ENCODE measurements at places on chromosomes 16 and 17. TPM values are rescaled to one million over a fixed set of nuclear protein-coding genes. Genes with fewer than 3 reads are reported as not detected.

CCDC154 gene
- 0.94 TPM for total RNA-seq

CMTM2 gene
- total RNA-seq: 1.3 TPM

CAMTA2 gene
- 38.9 TPM for total RNA-seq

MYL11 gene
- total RNA-seq: 0.59 TPM

PRR15L gene
- total RNA-seq: not detected

ADAM11 gene
- 1.00 TPM for total RNA-seq

TBC1D3K gene
- total RNA-seq: not detected

NECAB2 gene
- total RNA-seq: 2.5 TPM

OTOP2 gene
- not detected for total RNA-seq

RRAD gene
- total RNA-seq: 245 TPM

ARHGDIG gene
- 2.8 TPM for total RNA-seq

CEP20 gene
- total RNA-seq: 28.1 TPM

CCL4 gene
- total RNA-seq: 0.81 TPM

DNA sequence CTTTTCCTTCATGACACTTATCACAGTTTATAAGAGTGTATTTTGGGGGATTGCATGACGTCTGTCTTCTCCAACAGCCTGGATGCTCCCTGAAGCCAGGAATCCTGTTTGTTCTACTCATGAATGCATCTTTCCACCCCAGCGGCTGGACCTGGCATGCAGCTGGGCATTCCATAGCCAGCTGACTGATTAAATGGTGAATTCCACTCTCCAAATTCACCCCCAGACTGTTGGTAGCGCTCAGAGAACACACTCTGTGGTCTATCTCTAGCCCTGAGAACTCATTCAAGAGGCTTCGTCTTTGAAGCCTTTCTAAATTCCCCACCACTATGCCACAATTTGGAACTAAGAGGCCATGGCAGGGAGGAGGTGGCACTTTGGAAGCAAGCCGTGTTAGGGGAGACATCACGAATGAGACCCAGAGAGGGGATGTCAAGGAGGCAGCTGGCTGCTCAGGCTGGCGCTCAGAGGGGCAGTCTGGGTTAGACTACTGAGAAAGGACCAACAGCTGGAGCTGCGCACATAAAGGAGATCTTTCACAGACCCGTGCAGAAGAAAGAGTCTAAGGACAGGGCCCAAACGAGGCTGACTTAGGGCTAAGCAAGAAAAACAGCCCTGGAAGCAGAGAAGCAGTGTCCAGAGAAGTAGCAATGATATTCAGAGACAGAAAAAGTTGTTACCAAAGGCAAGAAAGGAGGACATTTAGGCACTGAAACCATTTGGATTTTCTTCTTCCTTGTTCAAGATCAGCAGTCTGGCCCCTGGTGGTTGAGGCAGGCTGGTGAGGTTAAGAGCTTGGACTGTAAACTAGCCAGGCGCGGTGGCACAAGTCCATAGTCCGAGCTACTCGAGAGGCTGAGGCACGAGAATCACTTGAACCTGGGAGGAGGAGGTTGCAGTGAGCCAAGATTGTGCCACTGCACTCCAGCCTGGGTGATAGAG is 42.4 kb upstream of the ZNF629 start:
- DNase-seq: no peak

GRCh38 chr16:75058806-75059205 is 57.8 kb downstream of the LDHD start:
- no peak for DNase-seq

DNA sequence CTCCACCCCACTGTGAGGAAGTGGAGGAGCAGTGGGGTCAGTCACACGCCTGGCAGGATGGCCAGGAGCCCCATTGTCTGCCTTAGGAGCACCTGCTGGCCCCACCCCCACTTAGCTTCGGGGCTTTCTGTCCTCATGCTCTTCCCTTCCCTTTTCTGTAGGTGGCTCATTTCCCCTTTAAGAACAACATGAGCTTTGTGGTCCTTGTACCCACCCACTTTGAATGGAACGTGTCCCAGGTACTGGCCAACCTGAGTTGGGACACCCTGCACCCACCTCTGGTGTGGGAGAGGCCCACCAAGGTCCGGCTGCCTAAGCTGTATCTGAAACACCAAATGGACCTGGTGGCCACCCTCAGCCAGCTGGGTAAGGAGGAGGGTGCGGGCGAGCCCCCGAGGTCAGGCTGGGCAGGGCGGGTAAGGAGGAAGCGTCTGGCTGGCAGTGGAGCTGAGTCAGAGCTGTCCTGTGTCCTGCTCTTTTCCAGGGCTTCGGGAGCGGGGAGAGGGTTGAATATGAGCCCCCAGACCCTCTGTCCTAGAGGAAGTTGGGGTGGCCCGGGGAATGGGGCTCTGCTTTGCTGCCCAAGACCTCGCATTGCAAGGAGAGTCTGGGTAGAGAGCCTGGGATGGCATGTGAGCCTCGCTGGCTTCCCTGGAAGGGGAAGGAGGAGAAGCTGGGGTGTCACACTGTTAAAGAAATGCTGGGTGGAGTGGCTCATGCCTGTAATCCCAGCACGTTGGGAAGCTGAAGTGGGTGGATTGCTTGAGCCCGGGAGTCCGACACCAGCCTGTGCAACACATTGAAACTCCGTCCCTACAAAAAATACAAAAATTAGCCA is 9.2 kb upstream of the SERPINF1 start:
- no peak for DNase-seq

GRCh38 chr17:56481659-56482058 is 111.8 kb upstream of the NOG start:
- DNase-seq: no peak

DNA sequence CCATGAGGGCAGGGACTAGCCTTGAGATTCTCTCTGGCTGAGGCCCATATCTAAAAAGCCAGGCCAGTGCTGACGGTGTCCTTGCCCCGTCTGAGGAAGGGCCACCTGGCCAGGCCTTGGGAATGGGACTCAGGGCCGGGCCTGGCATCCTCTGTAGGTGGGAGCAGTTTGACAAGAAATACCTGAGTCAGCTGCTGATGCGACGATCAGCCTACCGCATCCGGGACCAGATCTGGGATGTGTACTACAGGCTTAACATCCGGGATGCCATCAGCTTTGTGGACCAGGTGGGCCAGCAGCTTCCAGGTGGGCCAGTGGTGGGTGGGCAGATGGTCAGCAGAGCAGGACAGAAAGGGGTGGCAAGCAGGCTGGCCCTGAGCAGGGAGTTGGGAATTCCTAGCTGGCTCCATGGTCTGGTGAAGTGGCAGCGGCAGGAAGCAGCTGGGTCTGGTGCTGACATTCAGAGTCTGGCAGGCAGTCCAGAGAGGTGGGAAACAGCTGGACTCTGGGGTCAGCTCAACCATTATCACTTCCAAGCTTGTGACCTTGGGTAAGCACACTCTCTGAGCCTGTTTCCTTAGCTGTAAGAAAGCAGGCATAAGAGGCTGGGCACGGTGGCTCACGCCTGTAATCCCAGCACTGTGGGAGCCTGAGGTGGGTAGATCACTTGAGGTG is 9.5 kb downstream of the SLC9A5 start:
- DNase-seq: no peak

DNA sequence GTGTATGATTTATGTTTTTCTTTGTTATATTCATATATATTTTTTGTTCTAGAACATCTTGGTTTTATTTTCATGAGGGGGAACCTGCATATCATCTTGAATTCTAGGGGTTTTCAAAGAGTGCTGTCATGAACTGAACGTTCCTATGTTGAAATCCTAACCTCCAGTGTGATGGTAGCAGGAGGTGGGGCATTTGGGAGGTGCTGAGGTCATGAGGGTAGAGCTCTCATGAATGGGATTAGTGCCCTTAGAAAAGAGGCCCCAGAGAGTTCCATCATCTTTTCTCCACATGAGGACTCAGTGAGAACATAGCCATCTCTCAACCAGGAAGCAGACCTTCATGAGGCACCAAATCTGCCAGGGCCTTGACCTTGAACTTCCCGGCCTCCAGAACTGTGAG is 34.6 kb upstream of the CCDC182 start:
- no peak for DNase-seq

DNA sequence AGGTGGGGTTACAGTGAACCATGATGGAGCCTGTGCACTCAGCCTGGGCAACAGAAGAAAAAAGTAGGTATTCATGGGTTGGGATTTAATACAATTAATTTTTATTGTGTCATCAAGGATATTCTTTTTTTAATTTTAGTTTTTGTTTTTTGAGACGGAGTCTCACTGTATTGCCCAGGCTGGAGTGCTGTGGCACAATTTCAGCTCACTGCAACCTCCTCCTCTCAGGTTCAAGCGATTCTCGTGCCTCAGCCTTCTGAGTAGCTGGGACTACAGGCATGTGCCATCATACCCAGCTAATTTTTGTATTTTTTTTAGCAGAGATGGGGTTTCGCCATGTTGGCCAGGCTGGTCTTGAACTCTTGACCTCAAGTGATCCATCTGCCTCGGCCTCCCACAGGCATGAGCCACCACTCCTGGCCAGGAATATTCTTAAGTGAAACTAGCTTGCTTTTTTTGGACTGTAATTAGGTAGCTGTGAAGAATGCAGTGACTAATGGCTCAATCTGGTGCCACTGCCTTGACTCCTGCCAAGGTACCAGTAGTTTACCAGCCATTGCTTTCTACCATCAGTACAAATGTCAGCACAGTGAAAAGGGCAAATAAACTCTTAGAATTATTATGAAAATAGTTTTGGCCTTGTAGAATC is 4.8 kb downstream of the PPM1D start:
- no peak for DNase-seq

DNA sequence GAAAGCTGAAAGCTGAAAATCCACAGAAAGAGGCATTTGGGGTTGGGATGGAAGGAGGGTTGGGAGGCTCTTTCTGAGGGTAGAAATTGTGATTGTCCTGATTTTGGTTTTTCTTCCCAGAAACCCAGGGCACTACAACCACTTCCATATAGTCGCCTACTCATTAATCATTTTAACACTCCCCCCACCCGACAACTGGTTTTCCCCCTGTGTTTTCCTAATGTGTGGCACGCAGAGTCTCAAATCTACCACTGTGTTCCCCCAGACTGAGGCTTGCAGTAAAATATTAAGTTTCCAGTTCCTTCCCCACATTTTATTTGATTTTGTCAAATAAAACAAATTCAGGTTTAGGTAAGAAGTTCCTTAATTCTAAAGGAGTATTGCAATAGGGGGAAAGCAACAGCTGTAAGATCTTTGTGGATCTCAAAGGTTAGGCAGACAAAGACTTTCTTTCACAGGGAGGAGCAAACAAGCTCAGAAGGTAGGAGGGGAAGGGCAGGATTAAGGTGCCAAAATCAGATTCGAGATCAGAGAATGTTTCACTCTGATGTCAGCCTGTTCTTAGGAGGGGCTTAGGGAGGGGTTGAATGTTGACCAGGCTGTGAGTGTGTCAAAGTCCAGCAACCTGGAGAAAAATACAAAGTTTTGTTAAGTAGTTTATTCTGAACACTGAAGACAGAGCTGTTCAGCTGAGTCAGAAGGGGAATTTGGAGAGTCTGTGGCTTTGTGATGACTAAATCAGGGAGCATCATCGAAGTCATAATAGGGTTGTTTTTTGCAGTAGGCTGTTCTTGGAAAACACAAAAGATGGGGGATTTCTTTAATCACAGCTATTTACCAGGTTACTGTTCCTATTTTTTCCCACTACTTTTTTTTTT is 3.6 kb downstream of the ZNF267 start:
- DNase-seq: no peak

- no peak for DNase-seq
Observed at GRCh38 chr17:43671031-43671692, 9.4 kb upstream of the MEOX1 start.

DNA sequence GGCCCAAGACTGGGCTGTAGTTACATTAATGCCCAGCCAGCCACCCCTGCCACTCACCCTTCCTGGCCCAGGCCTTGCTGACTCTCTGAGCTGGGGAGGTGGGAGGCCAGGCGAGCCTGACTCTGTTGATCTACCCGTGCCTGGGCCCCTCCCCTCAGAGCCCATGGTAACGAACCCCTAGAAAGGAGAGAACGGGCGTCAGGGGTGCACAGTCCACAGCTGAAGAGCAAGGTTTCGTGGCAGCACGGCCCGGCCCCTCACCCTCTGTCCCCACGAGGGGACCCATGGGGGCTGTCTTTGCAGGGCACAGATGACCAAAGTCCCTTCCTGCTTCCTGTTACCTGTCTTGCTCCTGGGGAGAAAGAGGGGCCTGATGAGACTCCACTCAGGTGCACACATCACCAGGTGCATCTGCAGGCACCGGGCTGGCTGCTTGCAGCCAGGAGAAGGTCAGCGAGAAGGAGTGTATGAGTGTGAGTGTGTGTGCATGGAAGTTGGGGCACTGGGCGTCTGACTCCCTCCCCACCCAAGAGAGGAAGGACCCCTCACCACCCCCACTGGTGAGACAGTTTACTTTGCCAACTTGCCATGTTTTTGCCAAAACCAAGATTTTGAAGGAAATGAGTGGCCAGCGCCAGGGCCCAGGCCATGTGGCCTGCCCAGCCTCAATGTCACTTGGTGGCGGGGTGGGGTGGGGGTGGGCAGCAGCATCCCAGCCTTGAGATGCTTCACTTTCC is 359.1 kb downstream of the SEC14L1 start:
- DNase-seq: peak; percentile 54

- DNase-seq: no peak
Observed at GRCh38 chr17:55582897-55583296, 71.6 kb upstream of the SMIM36 start.

GRCh38 chr16:69870761-69871160 is 80.4 kb upstream of the CLEC18A start:
- no peak for DNase-seq

DNA sequence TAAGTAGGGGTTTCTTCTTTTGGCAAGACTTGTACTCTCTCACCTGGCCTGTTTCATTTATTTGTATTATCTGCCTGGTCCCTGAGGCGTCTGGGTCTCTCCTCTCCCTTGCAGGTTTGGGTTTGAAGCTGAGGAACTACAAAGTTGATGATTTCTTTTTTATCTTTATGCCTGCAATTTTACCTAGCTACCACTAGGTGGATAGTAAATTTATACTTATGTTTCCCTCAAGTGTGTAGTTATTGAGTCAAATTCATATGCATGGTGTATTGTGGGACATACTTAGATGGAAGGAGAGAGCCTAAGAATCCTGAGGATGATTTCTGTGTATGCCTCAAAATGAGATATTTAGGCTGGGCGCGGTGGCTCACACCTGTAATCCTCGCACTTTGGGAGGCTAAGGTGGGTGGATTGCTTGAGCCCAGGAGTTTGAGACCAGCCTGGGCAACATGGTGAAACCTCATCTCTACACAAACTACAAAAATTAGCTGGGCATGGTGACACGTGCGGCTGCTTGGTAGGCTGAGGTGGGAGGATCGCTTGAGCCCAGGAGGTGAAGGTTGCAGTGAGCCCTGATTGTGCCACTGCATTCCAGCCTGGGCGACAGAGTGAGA is 13.6 kb downstream of the TMEM98 start:
- DNase-seq: no peak

DNA sequence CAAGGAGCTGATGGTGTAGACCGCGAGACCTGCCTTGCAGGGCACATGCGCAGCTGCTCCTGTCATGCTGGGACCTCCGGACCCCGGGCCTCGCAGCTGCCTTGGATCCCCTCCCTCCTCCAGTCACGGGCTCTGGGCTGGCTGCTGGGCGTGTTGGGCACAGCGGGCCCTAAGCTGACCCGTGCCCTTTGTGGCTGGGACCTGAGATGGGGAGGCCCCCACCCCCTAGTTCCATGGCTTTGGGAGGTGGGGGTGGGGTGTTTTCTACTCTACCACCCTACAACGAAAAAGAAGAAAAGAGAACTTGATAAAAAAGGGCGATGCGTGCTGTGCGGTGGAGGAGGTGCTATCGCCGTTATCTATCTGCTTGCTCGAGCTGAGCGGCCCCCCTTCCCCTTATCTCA is 14.5 kb downstream of the ZFPM1 start:
- no peak for DNase-seq

Data from cardiac septum (tissue), 1 donor.